Stimulated activated CD8-positive, alpha-beta memory T cell treated with anti-CD3 and anti-CD28 coated beads, Interleukin-15, amount 100 ng/mL, for 4 hours (primary cell): ENCODE measurements at places on chromosomes 13 and 19.

DNA sequence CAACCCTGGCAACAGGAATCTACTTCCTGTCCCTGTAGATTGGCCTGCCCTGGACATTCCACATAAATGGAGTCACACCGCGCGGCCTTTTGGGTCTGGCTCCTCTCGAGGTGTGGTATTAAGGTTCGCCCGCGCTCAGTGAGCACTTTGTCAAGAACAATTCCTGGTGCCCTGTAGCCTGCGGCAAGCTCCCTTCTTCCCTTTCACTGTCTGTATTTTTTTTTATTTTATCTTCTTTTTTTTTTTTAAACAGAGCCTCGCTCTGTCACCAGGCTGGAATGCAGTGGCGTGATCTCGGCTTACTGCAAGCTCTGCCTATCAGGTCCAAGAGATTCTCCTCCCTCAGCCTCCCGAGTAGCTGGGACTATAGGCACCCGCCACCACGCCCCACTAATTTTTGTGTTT lies 28.3 kb downstream of the PEX11G start:
- DNase-seq, result no peak

DNA sequence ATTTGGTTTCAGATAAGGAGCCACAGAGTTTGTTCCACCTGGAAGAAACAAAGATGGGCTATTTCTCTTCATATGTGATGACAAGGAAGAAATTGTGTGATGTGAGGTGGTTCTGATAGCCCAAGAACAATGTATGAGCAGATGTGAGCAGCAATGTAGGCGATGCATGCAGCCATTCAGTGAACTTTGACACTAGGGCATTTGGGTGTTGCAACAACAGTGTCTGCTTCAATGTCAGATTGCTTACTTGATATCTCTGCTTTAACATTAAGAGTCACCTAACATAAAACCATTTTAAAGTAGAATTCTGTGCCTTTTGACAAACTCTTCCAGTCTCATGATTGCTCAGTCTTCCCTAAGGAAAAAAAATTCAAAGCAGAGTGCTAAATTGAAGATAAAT lies 865.4 kb downstream of the SLITRK6 start:
- no peak for DNase-seq

DNA sequence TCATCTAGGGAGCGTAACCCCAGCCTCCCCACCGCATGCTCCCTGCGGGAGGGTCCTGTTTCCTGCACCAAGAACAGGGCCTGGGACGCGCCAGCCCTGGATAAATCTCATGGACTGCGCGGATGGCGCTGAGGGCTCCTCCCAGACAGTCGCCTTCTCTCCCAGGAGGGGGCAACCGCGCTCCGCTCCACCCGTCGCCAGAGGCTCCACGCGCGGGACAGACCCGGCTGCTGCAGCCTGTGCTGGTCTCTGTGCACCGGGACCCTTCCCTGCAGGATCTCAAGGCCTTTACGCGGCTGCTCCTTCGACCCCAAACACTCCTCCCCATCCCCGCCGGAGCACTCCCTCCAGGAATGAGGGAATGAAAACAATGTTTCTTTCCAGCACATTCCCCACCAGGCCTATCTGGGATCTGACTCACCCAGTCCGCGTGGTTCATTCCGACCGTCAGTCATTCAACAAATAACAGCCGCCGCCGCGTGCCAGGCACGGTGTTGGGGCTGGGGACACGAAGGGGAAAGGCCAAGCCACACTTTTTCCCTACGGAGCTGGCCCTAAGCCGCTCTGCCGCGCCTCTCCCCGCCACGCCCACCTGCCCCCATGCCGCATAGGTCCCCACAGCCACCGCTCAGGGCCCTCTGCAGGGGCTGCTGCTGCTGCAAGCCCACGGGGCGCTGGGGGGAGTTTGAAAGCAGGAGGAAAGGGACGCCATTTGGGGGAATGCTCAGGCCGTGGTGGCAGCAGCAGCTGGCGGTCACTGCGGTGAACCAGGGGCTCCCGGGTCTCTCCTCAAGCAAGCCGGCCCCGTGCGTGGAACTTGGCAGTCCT lies 6.0 kb downstream of the PNMA8B start:
- DNase-seq, result no peak

DNA sequence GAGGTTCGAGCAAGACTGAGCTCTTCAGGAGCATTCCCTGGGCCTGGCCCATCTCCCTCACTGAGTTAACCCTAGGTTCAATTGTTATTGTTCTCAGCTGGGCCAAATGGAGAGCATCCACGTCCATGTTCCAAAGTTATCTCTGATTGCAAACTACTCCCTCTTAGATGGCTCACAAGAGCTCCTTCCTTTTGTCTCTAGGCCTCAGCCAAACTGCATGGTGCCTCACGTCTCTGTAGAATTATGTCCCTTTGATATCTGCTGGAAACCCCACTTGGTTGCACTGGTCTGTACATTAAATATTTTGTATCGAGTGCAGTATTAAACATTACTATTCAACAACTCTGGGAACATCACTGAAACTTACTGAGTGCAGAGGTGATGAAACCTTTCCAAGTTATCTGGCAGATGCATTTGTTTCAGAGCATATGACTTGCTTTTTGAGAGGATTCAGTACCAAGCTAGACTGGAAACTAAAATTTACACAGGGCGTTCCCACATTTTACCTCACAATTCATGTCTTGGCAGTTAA lies 38.1 kb downstream of the DOCK9 start:
- no peak for DNase-seq

DNA sequence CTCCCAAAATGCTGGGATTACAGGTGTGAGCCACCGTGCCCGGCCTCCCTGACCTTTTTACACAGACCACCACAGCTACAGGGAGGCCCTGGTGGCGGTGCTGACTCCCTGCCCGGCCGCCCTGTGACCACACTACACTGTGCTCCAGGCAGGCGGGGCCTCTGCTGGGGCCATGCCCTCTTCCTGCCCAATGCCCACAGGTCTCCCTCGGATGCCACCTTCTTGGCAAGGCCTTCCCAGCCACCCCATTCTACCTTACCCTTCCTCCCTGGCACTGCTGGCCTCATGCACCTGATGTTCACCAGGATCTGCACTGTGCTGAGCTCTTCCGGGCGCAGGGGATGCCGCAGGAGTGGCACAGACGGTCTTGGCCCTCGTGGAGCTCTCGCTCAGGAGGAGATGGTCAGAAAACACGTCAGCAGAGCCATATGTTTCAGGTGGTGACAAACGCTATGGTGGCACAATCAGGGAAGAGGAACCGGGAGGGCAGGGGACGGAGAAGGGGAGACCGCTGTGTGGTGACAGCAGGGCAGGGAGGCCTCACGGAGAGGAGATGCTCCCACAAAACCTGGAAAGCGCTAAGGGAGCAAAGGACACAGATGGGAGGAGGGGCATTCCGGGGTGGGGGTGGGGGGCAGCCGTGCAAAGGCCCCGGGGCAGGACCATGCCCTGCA lies 4.1 kb downstream of the PIP5K1C start:
- DNase-seq, result no peak

- no peak for DNase-seq
Observed at GRCh38 chr19:1860042-1860775, 3.2 kb downstream of the KLF16 start.

GRCh38 chr13:93715866-93716265 lies 489.3 kb downstream of the GPC6 start:
- DNase-seq, result no peak

DNA sequence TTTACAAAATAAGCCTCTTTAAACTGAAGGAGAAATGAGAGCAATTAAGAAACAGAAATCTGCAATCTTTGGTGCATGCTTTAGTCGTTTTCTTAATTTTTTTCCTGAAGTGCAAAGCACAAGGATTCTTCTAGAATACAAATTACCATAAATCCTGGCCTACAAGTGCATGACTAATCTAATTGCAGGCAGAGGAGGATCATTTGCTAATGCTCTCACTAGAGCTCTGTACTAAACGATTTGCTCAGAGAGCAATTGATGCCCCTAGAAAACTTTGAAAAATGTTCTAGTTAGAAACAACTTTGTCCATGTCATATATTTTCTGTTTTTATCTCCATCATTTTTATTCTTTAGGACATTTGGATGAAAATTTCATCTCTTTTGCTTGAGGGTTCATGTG lies 193.2 kb downstream of the POU4F1 start:
- no peak for DNase-seq

DNA sequence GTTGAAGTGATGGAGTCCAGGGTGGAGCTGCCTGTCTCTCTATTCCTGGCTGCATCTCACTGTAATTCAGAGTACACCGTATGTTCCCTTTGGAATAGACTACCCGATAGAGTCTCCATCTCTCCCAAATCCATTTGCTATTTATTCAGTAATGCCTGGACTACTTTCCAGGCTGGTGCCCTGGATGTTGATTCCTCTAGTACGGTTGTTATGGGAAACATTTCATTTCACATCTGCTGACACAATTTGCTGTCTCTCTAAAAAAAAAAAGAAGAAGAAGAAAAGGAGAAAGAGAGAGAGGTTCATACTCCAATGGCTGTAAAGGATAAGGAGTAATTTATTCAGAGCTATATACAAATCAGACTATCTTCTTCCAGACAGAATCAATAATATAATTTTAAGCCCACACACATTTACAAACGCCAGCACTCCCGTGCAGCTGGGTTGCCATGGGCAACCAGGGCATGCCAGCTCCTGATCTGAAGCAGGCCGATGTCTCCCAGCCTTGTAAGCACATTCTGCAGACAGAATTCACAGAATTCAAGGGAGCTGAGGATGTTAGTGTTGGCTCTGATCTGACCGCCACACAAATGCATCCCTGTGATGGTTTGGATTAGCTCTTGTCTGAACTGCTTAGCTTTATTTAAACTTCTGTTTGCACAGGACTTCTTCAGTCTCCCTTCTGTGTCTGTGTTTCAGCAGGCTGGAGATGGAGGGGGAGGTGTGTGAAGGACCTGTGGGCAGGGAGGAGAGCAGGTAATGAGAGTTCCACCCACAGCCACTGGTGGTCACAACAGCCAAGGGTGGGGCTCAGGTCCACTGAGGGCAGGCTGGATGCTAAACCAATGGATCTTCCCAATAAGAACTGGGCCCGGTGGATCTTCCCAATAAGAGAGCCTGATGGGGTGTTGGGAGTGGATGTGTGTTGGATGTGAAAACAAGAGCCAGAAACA lies 66.0 kb downstream of the TEX26 start:
- no peak for DNase-seq

- DNase-seq, result no peak
Observed at GRCh38 chr19:44808463-44809371, at the start of gene BCAM. TSS of gene BCAM (plus strand) at chr19:44809103. CDS start at chr19:44809125, 22 bp downstream.

GRCh38 chr13:47306991-47307390 lies 410.1 kb upstream of the HTR2A start:
- no peak for DNase-seq

DNA sequence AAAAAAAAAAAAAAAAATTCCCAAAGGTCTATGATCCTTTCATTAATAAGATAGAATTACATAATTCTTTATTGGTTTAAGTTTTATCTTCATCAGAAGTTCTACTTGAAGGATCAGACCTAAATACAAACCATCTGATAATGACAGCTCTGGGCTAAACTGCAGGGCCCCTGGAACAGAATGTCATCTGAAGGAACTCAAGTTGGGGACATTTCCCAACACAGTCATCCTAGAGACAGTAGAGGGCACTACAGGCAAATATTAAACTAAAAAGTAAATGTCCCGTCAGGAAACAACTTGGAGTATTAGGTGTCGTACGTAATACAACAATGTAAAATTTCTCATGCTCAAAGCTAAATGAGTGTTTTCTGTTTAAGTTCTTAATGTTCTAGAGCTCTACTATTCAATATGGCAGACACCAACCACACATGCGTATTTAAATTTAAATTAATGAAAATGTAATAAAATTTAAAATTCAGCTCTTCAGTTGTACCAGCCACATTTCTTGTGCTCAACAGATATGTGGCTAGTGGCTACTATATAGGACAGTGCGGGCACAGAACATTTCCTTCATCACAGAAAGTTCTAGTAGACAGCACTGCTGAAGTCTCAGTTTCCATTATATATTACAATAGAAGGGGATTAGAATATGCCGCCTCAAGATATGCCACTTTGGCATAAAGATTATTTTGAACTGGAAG lies 21.8 kb upstream of the NAXD start:
- no peak for DNase-seq

GRCh38 chr19:33831825-33832224 lies 35.2 kb downstream of the KCTD15 start:
- DNase-seq, result no peak

- no peak for DNase-seq
Observed at GRCh38 chr19:30173593-30174356, 198.4 kb upstream of the ZNF536 start.

DNA sequence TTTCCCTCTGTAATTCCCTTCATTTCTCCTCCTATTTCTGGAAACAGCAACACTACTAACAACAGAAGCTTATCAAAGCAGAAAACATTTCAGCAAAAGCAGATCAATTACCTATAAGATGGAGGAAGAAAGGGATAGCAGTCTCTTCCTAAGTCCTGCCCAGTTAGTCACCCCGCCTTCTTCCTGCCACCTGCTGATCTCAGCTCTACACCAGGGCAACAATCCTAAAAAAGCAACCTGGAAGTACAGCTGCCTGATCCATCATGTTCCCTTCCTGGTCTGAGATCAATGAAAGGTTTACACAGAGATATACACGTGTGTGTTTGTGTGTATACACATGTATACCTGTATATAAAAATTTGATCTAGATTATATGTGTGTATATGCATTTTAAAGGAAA lies 59.4 kb downstream of the TSC22D1 start:
- no peak for DNase-seq

DNA sequence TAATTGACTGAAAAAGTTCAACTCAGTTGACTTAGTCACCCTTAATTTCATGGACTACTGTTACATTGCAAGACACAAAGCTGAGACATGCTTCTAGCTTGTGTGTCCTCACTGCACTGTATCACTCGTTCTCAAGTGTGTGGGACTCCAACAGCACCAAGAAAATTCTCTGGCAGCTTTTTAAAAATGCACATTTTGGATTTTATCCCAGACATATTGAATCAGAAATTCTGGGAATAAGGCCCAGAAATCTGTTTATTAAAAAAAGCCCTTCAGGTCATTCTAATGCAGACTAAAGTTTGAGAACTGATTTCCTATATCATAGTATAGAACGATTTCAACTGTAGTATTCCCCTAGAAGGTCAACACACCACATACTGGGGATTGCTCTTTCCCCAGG lies 1485.3 kb downstream of the PCDH9 start:
- no peak for DNase-seq

DNA sequence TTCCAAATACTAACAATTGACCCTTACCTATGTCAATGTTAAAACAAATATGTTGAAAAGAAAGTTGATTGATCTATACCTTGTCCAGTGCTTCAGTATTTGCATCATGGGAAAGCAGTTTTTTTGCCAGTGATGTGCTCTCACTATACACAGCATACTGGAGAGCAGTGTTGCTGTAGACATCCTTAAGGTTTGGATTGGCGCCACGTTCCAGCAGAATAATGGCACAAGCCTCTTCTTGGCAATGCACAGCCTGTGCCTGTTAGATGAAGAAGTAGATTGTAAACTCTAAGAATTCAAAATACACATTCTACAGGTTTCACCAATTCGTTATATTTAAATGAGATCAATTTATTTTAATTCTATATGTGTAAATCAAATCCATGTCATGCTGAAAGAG lies 43.9 kb upstream of the C1QTNF9B start:
- no peak for DNase-seq

DNA sequence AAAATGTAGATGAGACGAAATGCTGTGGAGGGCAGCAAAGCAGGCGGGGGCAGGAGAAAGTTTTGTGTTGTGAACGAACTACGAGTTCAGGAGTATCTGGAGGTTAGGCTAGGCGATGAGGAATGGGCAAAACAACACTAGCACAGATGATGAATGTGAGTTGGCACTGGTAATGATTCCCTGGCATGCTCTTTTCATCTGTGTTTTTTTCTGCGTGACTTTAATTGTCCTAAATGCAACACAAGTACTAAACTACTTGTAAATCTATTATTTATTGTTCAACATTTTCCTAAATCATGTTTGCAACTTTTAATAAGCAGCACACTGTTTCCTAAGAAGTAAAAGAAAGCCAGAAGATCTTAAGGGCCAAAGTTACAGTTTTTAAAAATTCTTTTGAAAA lies 19.2 kb downstream of the TNFSF13B start:
- DNase-seq, result no peak
